ENCODE measurements at places on chromosomes 6 and 20.

DNA sequence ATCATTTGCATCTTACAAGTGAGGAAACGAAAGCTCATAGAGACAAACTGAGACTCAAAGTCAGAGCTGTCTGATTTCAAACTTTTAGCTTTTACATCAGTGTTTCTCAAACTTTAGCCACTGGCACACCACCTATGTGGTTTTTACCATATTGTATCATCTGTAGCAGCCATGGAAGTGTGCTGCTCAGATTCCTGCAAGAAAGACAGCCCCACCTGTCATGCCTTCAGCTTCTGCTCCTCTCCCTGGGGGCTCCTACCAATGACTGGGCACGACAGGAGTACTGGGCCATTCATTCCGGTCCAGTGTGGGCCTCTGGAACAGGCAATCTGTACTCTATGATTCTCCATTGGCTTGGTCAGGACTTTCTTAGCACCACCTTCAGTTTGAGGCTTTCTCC lies 87.0 kb downstream of the BCAS1 start:
- DNase-seq, result no peak

GRCh38 chr20:63434599-63435378 lies 37.7 kb downstream of the KCNQ2 start:
- DNase-seq, result peak; percentile 30

DNA sequence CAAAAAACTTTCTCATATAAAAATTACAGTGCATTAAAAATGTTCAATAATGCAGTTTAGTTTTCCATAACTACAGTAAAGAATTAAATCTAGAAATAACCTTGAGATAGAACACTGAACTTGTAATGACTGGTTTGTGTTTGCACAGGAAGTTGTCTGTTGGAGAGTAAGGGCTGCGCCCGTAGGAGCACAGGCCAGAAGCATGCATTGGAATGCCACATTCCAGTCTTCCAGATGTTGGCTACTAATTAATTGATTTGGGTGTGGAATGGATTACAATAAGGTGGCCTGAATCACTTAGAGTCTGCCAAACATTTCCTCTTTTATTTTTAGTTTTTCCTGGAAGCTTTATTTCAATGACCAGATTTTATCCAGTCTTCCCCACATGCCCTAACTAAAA lies 582.6 kb upstream of the MMS22L start:
- no peak for DNase-seq

- DNase-seq, result no peak
These were observed 215.8 kb upstream of the RREB1 start for GRCh38 chr6:6891949-6892461.

DNA sequence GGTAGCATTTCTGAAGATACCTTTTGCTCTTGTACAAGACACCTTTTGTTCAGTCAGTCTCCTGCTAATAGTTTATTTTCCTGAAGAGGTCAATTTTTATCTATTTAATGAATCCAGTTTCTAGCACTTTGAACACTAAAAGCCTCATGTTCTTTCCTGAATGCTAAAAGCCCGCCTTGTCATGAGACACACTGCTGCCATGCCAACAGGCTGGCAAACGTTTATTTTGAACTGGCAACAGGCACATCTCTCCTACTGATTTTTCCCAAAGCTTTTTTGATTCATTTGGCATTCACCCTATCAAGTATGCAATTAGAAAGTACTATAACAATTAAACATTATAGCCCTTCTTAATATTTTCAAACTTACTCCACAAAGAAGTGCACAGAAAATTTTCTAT lies 421.2 kb upstream of the EYS start:
- DNase-seq, result no peak

DNA sequence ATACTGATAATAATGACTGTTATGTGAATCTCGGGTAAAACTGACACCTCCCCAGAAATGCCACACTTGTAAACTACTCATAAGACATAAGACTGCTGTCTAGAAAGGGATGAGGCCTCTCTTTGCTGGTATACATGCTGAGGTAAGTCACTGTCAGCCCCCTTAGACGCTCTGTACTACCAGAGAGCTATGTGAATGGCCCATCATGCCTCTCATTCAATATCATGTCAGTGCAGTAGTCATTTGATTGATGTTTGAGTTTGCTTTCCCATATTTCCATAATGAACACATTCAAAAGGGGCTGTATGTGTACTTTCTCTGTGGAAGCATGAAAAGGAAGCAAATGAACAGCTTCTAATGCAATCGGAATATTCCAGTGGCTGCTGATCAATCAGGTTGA lies 119.4 kb upstream of the AGPAT4 start:
- DNase-seq, result no peak

- DNase-seq, result no peak
These were observed 7.3 kb downstream of the TFAP2D start for GRCh38 chr6:50720623-50721022.

GRCh38 chr20:49395183-49395582 lies 87.3 kb downstream of the KCNB1 start:
- no peak for DNase-seq

DNA sequence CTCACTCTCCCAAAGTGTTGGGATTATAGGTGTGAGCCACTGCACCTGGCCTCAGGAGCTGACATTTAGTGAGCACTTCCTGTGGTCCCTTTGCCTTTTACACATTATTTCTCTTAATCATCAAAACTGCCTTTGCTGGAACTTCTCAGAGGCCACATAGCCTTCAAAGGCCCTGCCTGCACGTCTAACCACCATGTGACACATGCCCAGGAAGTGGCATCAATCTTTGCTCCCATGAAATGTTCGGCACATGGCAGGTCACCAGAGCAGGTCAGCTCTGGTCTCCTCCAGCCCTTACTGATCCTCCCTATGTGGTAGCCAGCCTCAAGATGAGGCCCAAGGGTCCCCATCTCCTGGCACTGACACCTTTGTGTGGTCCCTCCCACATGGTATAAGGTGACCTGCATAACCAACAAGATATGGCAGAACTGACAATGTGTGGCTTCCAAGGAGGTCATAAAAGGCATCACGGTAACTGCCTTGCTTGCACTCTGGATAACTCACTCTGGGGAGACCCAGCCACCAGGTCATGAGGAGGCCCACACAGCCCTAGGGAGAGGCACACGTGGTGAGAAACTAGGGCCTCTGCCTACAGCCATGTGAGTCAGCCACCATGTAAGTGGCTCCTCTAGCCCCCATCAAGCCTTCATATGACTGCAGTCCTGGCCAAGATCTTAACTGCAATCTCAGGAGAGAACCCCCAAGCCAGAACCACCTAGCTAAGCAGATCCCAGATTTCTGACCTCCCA lies 28.8 kb upstream of the HMGA1 start:
- no peak for DNase-seq

DNA sequence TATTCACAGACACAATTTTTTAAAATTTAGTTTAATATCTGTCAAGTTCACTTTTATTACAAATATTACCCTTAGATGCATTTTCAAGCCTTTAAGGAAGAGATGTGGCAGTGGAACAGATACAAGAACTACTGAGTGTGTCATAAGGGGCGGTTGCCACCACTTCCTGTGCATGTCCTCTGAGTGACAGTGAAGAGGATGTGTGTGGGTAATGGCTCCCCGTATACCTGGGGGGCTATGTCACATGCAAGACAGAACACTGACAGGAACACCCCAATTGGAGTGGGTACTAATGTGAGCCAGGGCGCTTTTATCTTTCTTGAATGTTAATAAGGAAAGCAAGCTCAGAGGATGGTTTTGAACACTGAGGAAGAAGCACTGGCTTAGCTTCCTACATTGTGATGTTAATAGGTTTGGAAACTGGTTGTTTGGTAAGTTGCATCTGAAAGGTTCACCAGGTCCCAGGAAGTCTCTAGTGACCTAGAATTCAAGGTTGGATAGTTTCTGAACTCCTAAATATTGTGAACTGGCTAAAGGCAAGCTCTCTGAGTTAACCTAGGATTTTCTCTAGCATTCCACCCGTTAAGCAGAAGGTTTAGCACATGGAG lies 83.4 kb upstream of the ASF1A start:
- peak; percentile 47 for DNase-seq

GRCh38 chr20:37342231-37343177 lies 3.4 kb upstream of the SRC start:
- DNase-seq, result no peak

DNA sequence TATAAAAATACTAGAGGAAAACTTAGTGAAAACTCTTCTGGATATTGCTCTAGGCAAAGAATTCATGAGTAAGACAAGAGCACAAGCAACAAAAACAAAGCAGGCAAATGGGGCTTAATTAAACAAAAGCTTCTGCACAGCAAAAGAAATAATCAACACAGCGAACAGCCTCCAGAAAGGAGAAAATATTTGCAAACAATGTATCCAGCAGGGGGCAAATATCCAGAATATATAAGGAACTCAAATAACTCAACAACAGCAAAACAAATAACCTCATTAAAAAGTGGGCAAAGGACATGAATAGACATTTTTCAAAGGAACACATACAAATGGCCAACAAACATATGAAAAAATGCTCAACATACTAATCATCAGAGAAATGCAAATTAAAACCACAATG lies 17.1 kb upstream of the HECA start:
- no peak for DNase-seq

DNA sequence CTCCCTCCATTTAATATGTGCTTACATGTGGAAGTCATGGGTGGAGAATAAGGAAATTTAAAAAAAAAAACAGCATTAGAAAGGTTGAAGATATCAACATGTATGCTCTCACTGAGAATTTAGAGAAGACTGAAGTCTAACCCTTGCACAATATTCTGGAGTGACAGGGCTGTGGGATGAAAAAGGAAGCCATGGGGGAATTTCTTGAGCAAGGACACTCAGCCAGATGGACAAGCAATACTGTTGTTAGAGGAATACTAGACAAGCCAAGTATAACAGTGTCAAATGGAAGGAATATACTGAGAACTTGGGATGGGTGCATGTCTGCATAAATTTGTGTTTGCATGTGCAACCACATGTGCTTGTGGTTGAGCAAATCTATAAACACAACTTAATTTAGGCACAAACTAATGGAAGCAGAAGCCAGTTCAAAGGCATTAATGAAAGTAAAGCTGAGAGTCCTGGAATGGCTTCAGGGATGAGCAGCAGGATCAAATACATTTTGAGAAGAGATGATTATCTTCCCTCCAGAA lies 119.7 kb downstream of the ADGRB3 start:
- DNase-seq, result no peak

GRCh38 chr6:137823826-137824555 lies 43.1 kb upstream of the TNFAIP3 start:
- DNase-seq, result no peak

DNA sequence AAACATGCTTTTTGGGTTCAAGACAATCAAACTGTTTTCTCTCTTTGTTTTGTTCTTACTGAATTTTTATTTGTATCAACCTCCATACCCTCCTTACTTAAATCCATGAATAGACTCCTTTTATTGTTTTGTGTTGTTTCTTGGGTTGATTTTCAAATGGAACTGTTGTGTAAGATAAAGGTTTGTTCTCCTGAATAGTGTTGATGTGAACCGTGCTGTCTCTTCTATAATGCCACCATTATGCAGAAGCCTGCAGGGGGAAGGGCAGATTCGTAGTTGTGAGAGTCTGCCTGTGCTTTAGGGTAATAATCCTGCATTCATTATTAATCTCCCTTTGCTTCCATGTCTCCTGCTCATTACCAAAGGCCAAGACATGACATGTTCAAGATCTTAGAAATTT lies 105.9 kb downstream of the CDKAL1 start:
- no peak for DNase-seq
